ENCODE measurements at places on chromosomes 4 and X. TPM values are rescaled to one million over a fixed set of nuclear protein-coding genes. Genes with fewer than 3 reads are reported as not detected.

APOO gene
- total RNA-seq: 28.5 TPM

SOX3 gene
- not detected for total RNA-seq

SLC26A1 gene
- total RNA-seq: 0.48 TPM

ARFIP1 gene
- total RNA-seq: 16.8 TPM

LUZP4 gene
- not detected for total RNA-seq

PNMA3 gene
- 1.9 TPM for total RNA-seq
